ENCODE measurements at places on chromosomes 5 and 9. TPM values are rescaled to one million over a fixed set of nuclear protein-coding genes. Genes with fewer than 3 reads are reported as not detected.

DNA sequence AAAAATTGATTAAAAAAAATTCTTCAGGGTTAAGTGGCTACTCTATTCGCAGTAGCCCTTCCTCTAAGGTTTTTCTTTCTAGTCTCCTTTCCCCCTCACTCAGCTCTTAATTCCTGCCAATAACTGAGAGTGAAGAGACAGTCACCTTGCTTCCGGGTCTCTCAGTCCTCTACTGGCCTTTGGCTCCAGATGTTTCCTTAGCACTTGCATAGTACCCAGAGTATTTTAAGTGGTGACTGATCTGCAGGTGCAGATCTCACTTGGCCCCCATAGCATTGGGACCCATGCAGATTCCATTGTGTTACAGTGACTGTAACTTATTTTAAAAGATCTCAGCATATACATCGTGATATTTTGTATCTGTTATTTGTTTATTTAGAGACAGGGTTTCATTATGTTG is 66.2 kb downstream of the GCNT1 start:
- DNase-seq, result no peak

DNA sequence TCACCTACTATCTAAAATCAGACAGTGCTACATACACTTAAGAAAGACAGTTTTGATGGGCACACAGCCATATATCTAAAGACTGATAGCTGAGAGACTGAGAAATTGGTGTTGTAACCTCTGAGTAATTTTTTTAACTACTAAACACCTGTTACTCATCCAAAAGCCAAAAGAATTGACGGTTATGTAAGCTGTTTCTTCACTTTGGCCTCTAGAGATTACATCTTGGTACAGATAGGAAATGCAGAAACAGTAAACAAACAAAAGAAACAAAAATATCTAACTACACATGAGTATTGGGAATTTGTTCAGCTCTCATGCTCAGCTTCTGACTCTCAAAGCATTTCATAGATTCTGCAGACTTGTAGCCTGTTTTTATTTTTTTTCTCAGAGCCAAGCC is 152.1 kb upstream of the GAS1 start:
- no peak for DNase-seq

DNA sequence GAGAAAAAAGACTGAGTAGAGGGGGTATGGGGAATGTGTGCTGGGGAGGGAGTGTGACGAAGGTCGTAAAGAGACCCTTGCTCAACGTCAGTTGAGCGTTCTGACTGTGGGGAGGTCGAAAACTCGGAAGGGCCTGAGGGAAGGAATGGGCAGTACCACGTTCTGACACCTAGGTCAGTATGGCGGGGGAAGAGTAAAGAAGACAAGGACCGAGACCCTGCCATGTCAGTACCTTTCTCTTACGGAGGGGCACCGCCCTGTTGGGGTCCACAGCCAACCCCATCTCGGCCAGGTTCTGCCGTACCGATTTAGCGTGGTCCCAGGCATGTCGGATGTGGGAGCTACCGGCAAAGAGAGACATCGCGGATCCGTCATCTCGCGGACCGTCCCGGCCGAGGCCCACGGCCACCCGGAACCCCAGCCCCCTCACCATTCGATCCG is 375 bp downstream of the NOP16 start:
- no peak for DNase-seq

DNA sequence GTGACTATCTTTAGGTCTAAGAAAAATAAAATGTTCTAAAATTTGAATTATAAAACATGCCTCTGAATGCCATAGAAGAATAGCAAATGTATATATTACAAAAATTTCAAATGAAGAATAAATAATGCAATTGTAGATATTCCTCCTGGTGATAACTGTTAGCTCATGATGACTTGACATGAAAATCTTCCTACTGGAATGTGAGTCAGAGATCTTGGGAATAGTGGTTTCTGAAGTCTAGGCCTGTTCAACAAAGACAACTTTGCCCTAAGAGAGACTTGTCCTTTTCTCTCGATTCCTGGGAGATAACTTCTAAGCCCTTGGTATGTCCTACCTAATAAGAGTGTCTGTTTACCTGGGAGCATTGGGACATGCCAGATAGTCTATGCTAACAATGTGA is 746.3 kb upstream of the RIOK2 start:
- no peak for DNase-seq

- no peak for DNase-seq
Observed at GRCh38 chr5:145826895-145827674, 8.1 kb downstream of the PRELID2 start.

- no peak for DNase-seq
Observed at GRCh38 chr5:157326440-157327005, 60.6 kb downstream of the CYFIP2 start.

DNA sequence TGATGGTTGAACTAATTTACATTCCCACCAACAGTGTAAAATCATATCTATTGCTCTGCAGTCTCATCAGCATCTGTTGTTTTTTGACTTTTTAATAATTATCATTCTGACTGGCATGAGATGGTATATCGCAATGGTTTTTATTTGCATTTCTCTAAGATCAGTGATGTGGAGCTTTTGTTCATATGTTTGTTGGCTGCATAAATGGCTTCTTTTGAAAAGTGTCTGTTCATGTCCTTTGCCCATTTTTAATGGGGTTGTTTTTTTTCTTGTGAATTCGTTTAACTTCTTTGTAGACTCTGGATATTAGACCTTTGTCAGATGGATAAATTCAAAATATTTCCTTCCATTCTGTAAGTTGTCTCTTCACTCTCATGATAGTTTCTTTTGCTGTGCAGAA is 115.2 kb upstream of the CDH12 start:
- DNase-seq, result no peak

DNA sequence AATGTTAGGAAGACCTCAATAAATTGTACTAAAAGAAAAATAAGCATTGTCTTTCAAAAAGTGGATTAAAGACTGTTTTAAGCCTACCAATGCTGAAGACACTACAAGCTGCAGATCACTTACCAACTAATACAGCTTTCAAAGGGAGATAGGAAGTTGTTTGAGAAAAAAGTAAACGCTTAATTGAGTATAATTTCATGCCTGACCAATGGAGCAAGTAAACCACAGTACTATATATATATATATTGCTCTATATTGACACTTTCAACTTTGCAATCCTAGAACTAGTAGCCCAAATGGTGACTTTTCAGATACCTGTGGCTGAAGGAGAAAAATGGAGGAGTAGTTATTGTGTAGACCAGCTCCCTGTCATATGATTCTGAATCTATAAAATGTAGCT is 85.7 kb downstream of the FREM1 start:
- DNase-seq, result no peak

GRCh38 chr5:93184041-93184440 is 397.0 kb downstream of the NR2F1-AS1 start:
- no peak for DNase-seq

GRCh38 chr5:156208271-156208670 is 118.7 kb upstream of the SGCD start:
- DNase-seq, result no peak

DNA sequence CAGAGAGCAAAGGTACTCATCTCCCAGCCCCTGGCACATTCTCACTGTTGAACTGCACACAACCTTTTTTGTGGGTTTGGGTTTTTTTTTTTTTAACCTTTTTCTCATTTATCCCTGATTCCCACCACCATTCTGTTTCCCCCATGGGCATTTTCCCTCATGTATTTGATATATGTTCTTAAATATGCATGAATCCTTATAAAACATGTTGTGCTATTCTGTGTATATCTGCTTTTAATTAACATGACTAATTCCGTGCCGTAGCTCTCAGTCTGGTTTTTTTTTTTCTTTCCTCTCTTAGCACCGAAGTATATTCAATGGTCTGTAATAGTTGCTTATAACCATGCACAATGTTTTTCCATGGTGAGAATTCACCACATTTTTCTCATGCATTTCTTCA is 204.5 kb downstream of the RGS3 start:
- no peak for DNase-seq

GRCh38 chr9:89304834-89305188 is 6.2 kb upstream of the CKS2 start:
- DNase-seq, result no peak

DNA sequence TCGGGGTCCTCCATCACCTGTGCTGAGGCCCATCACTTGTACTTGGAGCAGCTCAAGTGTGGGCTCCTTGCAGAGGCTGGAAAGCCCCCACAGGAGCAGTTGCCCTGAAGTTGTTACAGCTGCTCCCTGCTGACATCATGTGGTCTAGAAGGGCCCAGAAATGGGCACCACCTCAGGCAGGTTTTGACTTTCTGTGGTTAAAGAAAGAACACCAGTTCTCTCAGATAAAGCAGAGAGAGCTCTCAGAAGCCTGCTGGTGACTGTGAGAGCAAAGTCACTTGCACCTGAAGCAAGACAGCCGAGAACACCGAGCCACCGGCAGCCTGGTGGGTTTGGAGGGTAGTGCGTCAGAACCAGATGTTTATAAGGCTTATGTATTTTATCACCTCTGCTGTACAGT is 70.4 kb downstream of the MVB12B start:
- DNase-seq, result no peak

GRCh38 chr9:93304574-93305496 is 120.9 kb downstream of the WNK2 start:
- DNase-seq, result no peak

DNA sequence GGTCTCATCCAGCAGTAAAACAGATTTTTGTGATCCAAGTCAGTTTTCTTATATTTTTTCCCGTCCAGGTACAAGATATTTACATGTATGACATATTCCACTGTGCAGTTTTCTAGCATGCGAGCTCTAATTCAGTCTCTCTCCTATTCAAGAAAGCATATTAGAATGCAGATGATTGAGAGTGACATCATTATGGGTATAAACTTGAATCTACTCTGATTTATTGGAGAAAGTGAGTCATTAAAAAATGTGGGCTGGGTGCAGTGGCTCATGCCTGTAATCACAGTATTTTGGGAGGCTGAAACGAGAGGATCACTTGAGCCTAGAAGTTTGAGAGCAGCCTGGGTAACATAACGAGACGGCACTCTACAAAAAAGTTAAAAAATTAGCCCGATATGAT is 6.2 kb downstream of the FER start:
- no peak for DNase-seq

DNA sequence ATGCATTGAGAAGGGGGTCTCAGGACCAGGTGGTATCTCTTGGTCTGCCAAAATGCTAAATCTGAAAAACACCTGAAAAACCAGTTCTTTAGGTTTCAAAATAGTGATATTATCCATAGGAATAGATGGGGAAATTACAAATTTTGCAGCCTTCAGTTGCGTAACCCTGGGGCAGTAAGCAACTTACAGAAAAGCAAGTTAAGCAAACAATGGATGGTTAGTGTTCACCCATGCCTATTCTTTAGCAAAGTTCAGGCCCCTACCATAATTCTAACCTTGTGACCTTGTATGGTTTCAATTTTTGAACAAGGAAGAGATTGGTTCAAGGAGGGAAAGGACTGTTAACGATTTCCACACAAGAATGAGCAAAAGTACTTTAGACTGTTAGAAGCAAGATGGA is 24.5 kb downstream of the GLRX start:
- no peak for DNase-seq

DNA sequence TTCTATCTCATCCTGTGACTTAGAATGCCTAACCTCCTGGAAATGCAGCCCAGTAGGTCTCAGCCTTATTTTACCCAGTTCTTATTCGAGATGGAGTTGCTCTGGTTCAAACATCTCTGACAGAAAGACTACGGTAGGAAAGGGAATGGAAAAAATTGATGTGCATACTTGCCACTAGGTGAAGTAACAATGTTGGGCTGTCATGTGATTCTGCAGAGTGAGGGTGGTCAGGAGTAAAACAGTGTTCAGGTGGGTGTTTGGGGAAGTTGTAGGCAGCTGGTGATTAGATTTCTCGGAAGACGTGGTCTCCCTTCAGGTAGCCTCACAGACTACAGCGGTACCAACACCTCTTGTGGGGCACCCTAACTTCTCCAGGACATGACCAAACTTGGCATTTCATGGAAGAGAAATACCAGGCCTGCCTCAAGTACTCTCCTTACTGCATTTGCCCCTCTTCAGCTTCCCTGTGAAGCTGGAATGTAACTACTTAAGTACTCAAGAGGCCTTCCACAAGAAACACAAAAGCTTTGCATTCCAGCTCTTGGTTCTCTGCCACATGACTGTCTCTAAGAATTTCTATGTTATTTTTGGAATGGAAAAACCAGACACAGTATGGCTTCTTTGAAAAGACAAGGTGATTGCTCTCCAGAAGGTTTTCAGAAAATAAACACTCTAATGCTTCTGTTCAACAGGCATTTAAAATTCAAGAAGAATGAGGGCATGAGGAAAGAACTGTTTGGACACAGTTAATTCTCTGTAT is 17.4 kb upstream of the ENTREP1 start:
- DNase-seq, result no peak

DNA sequence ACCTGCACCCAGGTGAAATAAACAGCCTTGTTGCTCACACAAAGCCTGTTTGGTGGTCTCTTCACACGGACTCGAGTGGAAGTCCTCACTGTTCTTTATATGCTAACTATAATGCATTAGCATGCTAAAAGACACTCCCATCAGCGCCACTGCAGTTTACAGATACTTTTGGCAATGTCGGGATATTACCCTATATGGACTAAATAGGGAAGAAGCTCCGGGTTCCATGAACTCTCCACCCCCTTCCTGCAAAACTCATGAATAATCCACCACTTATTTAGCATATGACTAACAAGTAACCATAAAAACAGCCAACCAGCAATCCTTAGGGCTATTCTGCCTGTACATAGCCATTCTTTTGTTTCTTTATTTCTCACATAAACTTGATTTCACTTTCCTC is 426.2 kb upstream of the PTPRD start:
- DNase-seq, result no peak

GRCh38 chr9:20331095-20331685 is 291.1 kb downstream of the MLLT3 start:
- DNase-seq, result no peak

DNA sequence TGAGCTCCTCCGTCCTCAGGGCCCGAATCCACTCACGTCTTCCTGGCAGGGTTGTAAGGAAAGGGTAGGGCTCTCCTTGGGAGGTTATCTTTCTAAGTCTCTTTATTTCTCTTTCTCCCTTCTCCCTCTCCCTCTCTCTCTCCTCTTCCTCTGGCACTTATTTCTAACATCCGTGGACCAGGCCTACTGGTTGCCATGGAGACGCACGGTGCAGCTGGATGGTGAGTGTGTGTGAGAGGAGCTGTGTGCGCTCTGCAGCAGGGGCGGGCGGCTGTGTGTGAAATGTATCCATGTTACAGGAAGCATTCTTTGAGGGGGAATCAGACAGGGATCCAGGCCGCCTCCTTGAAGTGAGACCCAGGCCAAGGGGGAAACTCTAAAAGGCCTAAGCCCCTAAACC is 32.2 kb downstream of the PCDH1 start:
- no peak for DNase-seq

- no peak for DNase-seq
Observed at GRCh38 chr5:84518370-84518769, 133.7 kb upstream of the EDIL3 start.

ABLIM3 gene
- total RNA-seq, result 47.8 TPM

VCAN gene
- 51.6 TPM for total RNA-seq

TNFSF8 gene
- total RNA-seq, result 7.1 TPM

KIF12 gene
- total RNA-seq, result 0.19 TPM

TMEM232 gene
- 3.6 TPM for total RNA-seq

SLC45A2 gene
- not detected for total RNA-seq

SHISAL2B gene
- 0.69 TPM for total RNA-seq

FBXO38 gene
- 55.0 TPM for total RNA-seq

RLN1 gene
- not detected for total RNA-seq

PHYHD1 gene
- total RNA-seq, result 38.5 TPM

PLAC8L1 gene
- not detected for total RNA-seq

DMRTA1 gene
- total RNA-seq, result 4.1 TPM

Measured in omental fat pad (tissue), 4 donors.